ENCODE measurements at places on chromosomes 5 and 9.

DNA sequence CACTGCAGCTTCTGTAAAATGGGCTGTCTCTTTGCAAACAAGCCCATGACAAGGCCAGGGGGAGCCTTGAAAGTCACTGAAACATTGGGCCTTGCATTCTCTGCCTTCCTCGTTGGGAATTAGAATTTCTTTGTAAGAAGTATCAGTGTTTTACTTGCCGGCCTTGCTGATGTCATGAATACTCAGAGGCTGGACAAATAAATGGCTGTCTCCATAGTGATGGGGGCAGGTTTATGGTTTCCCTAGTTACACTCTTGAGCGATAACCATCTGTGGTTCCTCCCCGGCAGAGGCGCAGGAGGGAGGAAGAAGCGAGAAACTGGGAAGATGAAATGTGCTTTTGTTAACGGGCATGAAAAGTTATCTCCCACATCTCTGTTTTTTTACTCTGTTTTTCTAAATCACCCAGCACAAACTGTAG is 272.7 kb upstream of the PANK3 start:
- no peak for DNase-seq

DNA sequence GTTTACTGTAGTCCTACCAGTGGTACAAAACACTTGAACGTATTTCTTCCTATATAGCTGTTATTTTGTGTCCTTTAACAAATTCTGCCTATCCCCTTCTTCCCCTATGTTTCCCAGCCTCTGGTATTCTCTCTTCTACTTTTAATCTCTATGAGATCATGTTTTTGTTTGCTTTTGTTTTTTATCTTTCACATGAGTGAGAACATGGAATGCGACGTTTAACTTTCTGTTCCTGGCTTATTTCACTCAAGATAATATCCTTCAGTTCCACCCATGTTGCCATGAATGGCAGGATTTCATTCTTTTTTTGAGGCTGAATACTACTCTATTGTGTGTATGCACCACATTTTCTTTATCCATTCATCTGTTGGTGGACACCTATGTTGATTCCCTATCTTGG is 634.4 kb upstream of the WWC1 start:
- DNase-seq, result no peak

DNA sequence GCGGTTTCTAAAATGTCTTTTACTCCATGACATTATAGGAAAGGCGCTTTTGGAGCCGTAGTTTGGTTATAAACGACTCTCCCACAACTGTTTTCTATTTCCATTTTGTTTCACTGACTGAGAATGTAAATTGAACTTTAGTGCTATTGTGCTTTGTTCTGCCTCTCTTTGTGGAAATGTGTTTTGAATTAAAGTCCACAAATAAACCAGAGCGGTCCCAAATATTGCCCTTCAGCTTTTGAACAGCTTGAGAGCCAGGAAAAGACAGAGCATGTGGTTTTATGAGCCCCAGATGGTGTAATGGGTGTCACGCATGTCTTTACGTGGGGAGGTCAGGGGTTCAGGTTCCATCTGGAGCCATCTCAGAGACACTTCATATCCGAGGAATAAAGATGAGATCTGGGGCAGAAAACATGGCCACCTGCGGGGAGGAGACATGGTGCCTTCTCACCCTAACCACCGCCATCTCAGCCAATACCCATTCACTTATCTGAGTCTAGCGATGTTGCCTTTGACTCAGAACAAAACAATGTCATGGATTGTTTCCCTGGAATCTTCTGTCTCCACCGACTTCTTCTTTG is 42.5 kb upstream of the ROR2 start:
- no peak for DNase-seq

DNA sequence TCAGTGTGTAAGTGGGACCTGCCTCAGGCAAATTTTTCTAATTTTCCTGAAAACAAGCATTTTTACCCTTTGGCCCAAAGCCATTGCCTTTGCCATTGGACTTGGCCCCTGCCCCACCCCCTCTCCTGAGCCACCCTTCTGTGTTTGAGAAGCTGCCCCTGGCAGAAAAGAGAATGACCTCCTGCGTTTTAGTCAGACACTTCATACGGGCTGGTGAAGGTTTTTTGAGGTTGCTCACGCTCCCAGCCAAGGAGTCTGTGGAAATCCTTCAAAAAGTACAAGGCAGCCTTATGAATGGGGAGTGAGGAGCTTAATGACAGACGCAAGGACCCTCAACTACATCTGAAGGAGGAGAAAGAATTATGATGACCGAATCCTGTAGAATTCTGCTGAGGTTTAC is 308.9 kb downstream of the SLIT3 start:
- DNase-seq, result no peak

- no peak for DNase-seq
Observed at GRCh38 chr9:5459289-5459829, 9.0 kb downstream of the CD274 start.

DNA sequence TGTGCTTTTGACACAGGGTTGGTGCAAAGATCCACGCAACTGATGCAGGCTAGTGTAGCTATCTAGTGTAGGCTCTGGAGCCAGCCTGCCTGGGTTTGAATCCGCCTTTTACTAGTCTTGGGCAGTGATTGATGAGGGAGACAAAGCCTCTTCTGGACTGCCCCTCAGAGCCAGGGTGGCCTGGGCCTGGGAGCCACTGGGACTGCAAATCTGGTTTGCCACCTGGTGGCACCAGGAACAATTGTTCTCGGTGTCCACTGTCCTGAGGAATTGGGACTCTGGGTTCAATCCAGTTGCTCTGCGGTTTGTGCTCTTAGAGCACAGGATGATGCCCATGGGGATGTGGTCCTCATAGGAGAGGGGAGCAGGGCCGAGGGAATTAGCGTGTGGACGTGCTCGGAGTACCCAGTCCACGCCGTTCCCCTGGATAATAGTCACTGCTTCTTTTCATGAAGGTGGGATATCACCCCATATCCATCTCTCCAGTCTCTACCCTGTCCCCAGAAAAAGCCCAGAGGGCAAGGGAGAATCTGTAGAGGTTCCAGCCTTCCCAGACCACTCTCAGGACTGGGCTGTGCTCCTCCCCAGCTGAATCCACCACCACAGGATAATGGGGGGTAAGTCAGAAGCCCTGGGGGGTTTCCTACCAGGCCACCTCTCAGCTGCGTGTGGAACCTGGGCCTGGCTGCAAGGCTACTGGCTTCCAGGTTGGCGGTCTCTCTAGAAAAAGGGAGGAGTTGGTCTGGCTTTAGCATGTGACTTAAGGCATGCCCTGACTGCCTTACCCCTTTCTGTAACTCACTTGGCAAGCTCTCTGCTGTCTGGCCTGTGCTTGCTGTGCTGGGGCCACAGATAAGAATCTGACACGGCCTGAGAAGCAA is 1.9 kb downstream of the B4GALT7 start:
- DNase-seq, result no peak

DNA sequence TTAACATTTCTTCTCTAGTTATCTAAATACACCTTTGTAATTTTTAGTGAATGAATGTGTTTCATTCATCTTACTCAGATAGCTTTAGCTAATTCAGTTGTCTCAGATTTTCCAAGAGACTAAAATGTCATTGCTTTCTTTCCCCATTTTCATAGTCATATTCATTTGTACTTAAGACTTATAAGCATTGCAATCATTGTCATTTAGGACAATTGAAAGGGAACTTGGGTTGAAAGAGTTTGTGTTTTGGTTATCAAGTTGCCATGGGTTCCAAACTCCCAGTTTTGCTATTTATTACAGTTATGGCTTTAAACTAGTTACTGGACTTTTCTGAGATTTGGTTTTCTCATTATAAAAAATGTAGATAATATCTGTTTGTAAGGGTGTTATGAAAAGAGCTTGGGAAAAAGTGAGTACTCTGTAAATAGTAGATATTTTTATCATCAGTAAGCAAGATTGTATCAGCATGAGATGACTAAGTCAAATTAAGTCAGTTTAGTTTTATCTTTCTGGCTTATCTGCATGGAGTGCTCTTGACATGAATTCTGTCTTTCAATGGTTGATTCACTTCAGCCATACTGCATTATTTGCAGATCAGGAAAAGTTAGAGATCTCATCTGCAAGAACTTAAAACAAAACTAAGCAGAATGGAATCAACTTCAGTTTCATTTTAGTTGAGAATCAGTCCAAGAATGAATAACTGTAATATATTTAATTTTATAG is 107.5 kb downstream of the PBX3 start:
- no peak for DNase-seq

- DNase-seq, result no peak
Observed at GRCh38 chr5:127563136-127563535, 45.7 kb downstream of the PRRC1 start.

- no peak for DNase-seq
Observed at GRCh38 chr5:168179192-168179593, 112.3 kb upstream of the WWC1 start.

- no peak for DNase-seq
Observed at GRCh38 chr5:123209502-123210027, 120.5 kb downstream of the PRDM6 start.

DNA sequence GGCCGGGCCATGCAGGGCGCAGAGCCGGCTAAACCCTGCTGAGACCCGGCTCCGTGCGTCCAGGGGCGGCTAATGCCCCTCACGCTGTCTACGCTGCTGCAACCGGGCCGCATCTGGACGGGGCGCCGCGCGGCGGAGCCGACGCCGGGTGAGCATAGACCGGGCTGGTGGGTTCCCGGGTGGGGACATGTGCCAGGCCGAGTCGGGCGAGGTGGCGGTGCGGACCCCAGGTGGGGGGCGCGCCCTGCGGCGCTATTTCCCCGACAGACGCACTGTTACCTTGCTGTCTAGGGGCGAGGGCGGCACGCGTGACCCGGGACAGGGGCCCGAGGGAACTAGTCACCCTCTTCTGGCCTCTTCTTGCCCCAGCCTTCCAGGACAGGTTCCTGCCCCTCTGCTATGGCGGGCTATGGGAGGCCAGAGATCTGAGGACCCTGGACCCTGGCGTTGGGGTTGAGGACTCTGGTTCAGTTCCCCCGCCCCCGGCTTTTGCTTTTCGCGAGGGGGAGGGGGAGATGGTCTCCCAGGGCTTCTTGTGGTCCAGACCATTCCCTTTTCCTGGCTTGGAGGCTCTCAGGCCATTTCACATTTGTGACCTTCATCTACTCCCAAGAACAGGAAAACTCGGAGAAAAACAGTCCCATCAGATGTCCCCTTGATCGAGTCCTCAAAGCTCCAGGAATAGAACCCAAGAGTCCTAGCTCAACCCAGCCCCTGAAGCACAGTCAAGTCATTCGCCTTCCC is 536 bp downstream of the SLC27A4 start:
- peak; percentile 11 for DNase-seq

DNA sequence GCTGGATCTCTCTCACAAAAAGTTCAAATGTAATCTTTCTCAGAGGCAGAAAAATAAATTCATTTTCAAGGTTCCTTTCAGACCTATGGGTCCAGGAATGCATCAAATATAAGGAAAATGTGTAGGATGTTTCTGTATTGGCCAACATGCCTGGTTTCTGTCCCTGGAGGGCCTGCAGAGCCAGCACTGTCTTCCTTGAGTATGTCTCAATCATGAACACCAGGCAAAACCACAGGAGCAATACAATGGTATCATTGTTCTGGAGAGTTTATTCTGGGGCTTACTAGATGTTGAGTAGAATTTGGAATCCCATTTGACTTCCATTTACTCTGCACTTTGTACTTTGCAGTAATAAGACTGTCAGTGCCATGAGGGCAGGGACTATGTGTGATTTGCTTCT is 23.5 kb downstream of the INSYN2B start:
- no peak for DNase-seq

- no peak for DNase-seq
Observed at GRCh38 chr9:85453850-85454249, 287.9 kb downstream of the AGTPBP1 start.

- no peak for DNase-seq
Observed at GRCh38 chr9:97980918-97981845, 2.0 kb upstream of the ANP32B start.

- no peak for DNase-seq
Observed at GRCh38 chr5:5708367-5708919, 286.0 kb downstream of the ICE1 start.

DNA sequence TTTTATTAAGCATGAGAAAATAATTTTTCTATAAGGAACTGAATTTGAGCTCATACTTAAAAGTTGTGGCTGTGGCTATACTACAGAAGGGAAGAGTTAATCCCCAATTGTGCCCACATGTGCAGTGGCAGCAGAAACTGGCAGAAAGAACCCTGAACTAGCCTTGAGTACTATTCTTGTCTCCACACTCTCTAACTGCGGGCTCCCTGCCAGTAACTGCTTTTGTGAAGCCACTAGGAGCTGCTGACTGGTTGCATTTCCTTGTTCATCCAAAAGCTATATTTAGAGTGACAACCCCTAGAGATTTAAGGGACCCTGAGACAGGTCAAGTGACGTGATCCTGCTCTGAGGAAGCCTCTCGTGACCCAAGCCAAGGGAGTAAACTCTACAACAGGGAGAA is 238.6 kb downstream of the ELAVL2 start:
- no peak for DNase-seq

GRCh38 chr5:42927730-42928129 is 112.4 kb downstream of the ANXA2R start:
- DNase-seq, result no peak

- peak; percentile 54 for DNase-seq
Observed at GRCh38 chr9:36873247-36873875, 160.7 kb downstream of the PAX5 start.

DNA sequence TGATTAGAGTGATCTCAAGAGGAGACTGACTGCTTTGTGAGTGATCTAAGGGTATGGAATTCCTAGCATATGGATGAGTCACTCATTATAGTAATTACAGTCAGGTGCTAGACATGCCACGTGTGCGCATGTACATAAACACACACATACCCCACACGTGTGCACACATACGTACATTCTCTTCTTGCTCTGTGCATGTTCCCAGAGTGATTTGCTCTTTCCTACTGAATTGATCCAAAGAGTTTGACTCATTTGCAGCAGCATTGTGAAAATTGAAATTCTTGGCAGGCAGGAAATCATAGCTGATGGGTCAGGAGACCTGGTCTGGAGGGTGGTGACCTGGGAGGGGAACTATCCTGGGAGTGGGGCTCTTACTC is 63.8 kb downstream of the ANGPTL2 start:
- DNase-seq, result no peak

- DNase-seq, result no peak
Observed at GRCh38 chr5:135095871-135096270, 61.8 kb upstream of the PITX1 start.
